ENCODE measurements at places on chromosomes 13 and 19.

- no peak for DNase-seq
Observed at GRCh38 chr19:54422136-54422535, 6.9 kb downstream of the TTYH1 start.

- DNase-seq, result no peak
Observed at GRCh38 chr13:45670189-45670885, 31.8 kb upstream of the CBY2 start.

DNA sequence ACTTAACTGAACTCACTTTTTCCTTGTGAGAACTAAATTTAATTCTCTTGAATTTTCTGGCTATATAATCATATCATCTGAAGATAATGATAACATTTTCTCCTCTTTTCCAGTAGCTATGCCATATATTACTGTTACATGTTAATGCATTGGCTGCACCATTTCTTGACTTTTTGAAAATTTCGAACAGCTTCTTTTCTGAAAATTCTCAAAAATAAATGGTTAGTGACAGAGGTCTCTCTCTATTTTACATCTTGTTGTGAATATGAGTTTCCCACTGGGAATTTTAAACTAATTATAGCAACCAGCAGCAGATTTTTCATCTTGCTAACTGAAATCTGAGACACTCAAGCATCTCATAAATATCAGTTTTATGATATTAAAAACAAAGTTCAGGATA lies 30.6 kb downstream of the MBNL2 start:
- no peak for DNase-seq

- peak; percentile 48 for DNase-seq
Observed at GRCh38 chr19:33280351-33280921, 21.9 kb downstream of the CEBPA start.

- no peak for DNase-seq
Observed at GRCh38 chr13:103030776-103031175, 35.4 kb downstream of the SLC10A2 start.

GRCh38 chr13:22726726-22727125 lies 454.1 kb upstream of the SGCG start:
- no peak for DNase-seq

GRCh38 chr13:89113744-89114143 lies 1442.6 kb downstream of the SLITRK5 start:
- no peak for DNase-seq

GRCh38 chr13:63567031-63567430 lies 2151.4 kb upstream of the PCDH20 start:
- DNase-seq, result no peak

DNA sequence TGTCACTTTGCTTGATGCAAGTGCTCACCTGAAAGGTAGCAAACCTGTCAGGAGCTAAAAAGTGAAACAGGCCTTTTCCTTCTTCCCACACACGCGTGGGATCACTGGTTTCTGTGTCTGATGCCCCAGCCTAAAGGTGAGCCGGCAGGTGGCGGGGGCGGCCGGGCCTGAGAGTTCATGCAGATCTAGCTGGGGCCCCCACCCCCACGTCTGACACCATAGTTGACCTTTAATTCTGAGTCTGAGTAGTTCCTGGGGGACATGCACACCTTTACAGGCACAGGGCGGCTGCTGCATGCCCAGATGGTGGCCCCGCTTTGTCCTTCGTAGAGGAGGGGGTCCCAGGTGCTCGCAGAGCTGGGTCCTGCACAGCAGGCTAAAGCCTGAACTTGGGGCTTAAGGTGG lies 345.3 kb downstream of the TEX29 start:
- no peak for DNase-seq

- DNase-seq, result no peak
Observed at GRCh38 chr13:100214886-100215285, 126.0 kb downstream of the PCCA start.

GRCh38 chr19:17294051-17294891 lies 9.0 kb downstream of the ABHD8 start:
- DNase-seq, result peak; percentile 71

DNA sequence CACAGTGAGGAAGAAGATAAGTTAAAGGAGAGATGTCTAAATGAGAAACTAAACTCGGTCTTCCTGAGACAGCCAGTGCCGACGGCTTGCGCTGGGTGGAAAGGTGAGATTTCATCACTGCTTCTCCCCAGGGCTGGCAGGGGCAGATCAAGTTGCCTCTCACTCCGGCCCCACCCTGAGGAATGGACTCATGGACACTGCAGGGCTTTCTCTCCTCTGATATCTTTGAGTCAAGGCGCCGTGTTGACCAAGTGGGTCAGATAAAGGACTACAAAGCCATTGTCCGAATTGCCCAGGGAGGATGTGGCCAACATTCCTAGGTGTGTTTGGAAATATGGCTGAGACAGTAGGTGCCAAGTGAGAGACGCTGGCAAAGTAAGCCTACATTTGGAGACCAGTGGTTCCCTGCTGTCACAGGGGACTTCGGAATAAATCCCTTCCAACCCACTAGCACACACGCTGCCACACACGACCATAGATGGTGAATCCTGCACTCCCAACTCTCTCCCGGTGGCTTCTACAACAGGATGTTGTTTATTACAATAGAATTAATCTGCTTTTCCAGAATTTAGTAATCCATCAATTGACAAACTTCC lies 156.5 kb upstream of the TSC22D1 start:
- DNase-seq, result no peak

GRCh38 chr13:106688940-106689339 lies 121.0 kb upstream of the ARGLU1 start:
- no peak for DNase-seq

GRCh38 chr19:29529646-29530539 lies 4.1 kb downstream of the VSTM2B start:
- DNase-seq, result no peak

DNA sequence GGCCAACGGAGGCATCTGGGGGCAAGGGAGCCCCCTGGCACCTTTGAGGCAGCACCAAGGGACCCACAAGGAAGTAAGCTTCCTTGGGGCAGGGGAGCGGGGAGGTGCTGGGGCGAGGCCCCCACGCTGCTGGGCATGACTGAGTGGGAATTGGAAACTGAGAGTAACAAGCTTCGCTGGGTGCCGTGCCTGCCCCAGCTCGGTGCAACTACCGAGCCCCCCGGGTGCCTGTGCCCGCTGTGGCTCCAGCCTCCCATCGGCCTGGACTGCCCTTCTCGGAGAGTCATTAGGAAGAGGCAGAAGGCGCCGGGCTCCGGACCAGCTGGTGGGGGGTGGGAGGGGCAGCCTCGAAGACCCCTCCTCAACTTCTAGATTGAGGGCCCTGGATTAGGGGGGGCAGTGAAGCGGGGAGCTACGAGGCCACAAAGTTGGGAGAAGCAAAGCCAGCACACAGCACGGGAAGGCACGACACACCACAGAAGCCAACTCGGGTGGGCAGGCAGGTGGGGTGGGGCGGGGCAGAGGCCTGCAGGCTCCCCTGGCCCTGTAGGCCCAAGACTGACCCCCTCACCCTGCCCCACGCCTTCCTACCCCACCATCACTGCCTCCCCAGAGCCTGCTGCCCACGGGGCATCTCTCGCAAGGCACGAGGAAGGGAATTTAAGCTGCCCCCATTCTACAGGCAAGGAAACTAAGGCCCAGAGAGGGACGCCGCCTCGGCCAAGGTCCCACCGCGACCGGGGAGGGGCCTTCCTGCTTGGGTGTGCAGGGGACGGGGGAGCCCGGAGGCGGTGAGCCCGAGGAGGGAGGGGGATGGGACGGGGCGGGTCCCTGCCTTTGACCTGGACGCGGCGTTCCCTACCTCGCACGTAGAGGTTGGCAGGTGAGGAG lies 83.2 kb downstream of the PTPRS start:
- DNase-seq, result no peak

DNA sequence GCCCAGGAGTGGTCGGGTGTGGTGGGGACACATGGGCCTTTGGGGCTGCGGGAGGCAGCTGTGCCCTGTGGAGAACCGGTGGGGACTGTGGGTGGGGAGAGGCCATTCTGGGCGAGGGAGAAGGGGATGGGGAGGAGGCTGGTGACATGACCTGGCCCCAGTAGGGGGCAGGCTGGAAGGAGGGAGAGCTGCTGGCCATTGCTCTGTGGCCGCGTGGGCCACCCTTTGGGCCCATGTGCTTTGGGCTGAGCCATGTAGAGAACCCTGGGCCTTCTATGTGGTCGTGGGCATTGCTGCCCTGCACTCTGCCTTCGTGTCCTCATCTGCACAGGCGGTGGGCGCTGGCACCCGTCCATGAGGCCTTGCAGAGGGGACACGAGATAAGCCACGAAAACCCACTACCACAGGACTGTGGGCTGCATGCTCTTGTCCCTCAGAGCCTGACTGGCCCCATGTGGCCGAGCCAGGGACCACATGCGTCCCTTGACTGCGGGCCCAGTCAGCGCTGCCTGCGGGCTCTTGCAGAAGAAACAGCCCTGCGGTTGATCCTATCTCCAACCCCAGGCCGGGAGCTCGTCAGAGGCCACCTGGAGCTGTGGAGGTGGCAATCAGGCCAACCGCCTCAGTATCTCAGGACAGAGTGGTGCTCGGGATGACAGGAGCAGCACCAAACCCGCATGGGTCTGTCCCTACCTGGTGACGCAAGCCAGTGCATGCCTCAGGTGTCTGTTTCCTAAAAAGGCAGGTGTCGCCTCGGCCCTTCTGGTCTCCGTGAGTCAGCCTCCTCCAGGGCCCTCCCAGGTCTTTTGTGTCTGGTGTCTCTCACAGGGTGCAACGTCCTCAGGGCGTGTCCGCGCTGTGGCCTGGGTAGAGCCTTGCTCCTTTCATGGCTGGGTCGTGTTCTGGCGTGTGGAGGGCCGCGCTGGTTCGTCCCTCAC lies 14.3 kb downstream of the FZR1 start:
- DNase-seq, result no peak

- DNase-seq, result no peak
Observed at GRCh38 chr13:112859817-112860190, 109.2 kb upstream of the MCF2L start.
